DMS79 (cell line): ENCODE measurements at places on chromosomes 13 and 19.

- DNase-seq: no peak
Observed at GRCh38 chr13:65125236-65125635, 2104.9 kb downstream of the PCDH9 start.

DNA sequence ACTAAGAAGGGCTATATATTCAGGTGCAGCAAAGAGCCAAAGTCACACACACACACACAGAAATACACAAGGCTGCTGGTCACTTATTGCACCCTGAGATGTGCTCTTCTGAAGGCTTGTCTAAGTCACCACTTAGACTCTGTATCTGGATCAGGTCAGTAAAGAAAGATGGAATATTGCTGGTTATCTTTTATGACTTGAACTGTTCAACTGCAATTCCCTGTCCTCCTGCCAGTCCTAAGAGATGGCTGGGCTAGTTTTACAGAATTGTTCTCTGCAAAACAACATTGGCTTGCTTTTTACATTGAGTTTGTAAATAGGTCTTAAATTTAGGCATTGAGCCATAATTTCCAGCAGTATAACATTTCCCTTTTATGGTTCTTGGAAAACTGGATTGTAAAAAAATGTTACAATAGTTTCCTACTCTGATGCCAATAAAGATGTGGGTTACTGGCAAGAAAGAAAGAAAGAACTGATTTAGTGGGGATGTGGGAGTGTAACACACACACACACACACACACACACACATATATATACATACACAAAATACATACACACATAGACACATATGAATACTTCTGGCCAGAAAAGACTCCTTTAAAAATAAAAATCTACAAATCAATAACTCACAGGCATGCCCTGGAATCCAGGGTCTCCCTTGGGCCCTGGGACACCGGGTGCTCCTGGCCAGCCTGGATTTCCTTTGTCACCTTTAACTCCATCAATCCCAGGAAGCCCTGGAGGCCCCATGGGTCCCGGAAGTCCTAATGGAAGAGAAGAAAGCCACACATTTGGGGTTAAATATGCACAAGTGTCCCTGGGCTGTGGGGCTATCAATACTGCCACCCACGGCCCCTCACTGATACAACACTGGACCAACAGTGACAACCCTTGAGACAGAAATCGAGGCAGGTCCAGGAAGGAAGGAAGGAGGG, 137.7 kb downstream of the COL4A1 start:
- DNase-seq: no peak

GRCh38 chr19:45981350-45981749, 7.7 kb upstream of the NOVA2 start:
- no peak for DNase-seq

GRCh38 chr19:3046698-3047495, 15.4 kb downstream of the TLE5 start:
- DNase-seq: no peak

- no peak for DNase-seq
Observed at GRCh38 chr19:39448271-39448670, 2.9 kb downstream of the SUPT5H start.

- no peak for DNase-seq
Observed at GRCh38 chr13:111479412-111479811, 159.0 kb downstream of the TEX29 start.

DNA sequence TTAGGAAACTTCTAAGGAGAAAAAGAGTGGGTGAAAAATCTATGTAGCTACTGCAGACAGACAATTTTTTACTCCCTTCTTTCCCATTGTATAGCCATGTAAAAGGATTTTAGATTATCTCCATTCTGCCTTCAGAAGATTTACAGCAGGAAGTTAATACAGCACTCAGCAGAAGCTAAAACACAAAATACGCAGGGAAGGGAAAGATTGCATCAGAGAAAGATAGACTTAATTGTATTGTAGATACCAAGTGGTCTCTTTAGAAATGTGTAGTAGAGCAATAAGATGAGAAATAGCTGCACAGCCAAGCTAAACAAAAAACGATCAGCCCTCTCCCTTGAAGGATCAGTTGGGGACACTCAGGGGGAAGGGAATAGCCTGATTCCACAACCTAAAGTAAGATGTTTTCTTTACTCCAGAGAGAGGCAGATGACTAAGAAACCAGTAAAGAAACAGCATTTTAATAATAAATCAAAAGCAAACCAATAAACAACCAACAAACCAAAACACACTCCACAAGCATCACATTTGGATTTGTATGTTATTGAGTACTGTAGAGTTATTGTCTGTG, 236.7 kb upstream of the SLITRK1 start:
- DNase-seq: no peak

- DNase-seq: no peak
Observed at GRCh38 chr19:56423276-56423984, 19.3 kb downstream of the ZNF583 start.

- DNase-seq: no peak
Observed at GRCh38 chr19:7887408-7888144, 734 bp upstream of the LRRC8E start.

DNA sequence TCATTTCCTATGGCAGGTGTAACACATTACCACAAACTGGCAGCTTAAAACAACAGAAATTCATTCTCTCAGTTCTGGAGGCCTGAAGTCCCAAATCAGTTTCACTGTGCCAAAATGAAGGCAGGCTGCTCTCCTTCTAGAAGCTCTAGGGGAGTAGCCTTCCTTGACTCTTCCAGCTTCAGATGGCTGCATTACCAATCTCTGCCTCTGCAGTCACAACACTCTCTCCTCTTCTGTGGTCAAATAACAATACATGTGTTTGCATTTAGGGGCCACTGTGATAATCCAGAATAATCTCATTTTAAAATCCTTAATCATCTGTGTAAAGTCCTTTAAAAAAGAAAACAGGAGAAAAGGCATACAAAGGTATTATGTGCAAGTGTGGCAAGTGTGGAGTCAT, 7.8 kb downstream of the DIAPH3 start:
- no peak for DNase-seq

DNA sequence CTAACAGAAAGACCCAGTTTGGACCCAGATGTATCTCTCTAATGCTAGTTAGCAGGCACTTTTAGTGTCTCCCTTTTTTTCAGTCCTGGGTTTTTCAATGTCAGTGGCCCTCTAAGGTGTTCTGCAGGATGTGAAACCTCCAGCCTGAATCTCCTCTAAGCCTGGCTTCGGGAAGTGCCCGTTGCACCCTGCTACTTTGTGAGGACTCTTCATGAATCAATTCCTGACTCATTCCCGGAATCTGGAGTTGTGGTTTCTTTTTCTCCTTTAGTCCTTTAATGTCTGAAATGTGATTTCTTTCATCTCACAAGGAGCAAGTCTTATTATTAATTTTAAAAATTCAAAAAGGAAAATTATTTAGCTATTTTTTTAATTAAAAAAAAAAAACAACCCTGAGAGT, 116.0 kb downstream of the ZNF536 start:
- DNase-seq: no peak

- DNase-seq: no peak
Observed at GRCh38 chr19:43468354-43469159, 3.1 kb upstream of the LYPD3 start.

DNA sequence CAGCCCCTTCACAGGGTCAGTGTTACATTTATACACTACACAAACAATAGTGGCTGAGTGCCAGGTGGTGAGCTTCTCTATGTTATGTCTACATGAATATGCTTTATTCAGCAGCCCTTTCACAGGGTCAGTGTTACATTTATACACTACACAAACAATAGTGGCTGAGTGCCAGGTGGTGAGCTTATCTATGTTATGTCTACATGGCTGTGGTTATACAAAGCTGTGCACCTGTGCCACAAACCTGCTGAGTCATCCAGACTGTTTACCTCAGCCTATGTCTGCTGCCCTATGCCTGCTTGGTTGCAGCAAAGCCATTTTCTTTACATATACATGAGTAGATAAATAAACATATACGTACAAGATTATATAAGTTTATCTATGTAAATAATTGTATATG, 76.5 kb downstream of the ZNF726 start:
- no peak for DNase-seq

DNA sequence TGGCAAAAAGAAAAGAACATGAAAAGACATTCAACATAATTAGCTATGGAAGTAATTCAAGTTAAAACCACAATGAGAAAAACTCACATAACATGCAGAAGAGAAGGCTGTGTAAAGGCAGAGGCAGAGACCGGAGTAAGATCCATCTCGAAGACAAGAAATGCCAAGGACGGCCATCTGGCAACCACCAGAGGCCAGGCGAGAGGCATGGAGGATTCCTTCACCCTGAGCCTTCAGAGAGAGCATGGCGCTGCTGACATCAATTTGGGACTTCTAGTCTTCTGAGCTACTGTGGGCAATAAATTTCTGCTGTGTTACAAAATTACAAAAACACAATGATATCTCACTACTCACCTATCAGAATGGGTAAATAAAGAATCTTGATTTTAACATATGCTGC, 381.0 kb downstream of the TSHZ3 start:
- no peak for DNase-seq

DNA sequence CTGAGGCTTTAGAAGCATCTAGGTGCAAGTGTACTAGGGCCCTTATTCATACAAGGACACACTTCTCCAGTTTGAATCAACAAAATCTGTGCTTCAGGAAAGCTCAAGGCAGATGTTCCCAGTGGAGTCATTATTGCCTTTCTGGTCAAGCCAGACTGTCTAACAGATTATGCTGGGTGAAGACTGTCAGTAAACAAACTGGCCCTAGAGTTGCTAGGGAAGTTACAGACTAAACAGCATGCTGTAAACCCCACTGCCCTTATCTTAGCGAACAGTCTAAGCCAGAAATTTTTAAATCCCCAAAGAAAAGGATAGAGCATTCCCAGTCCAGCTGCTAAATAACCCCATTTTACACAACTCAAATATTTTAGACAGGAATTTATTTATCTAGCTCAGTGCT, 1701.3 kb upstream of the PRR20A start:
- DNase-seq: no peak

GRCh38 chr19:45876411-45877197, 9.3 kb downstream of the IRF2BP1 start:
- DNase-seq: no peak

DNA sequence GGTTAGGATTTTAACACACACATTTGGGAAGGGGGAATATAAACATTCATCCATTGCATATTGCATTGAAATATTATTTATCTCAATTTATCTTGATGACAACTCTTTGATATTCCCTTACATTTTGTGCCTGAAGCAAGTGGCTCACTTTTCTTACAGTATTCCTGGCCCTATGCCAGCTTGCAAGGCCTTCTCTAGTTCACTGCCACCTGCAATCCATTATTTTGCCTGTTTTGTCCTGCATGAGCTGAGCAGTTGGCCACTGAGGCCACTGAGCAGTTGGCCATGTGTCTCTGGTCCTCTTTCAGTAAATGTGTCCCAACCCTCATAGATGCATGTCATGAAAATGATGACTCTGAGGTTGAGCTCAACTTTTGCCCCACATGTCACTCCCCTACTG, 49.8 kb downstream of the CBY2 start:
- DNase-seq: no peak

GRCh38 chr19:57465680-57466381, 8.9 kb upstream of the VN1R1 start:
- no peak for DNase-seq

DNA sequence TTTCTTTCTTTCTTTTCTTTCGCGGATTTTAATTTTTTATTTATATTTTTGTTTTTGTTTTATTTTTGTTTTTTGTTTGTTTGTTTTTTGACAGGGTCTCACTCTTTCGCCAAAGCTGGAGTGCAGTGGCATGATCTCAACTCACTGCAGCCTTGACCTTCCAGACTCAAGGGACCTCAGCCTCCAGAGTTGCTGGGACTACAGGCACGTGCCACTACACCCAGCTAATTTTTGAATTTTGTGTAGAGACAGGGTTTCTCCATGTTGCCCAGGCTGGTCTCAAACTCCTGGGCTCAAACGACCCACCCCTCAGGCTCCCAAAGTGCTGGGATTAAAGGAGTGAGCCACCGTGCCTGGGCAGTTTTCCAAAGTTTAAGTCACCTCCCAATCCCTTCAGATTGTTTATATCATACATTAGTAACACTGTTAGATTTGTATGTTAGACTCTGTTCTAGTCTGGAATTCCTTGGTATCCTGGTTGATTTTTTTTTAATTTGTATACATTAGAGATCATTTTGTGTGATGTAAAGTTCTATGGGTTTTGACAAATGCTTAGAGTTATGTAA, 597.3 kb downstream of the DCT start:
- no peak for DNase-seq

GRCh38 chr19:39407410-39407659, 688 bp downstream of the ZFP36 start:
- no peak for DNase-seq

DNA sequence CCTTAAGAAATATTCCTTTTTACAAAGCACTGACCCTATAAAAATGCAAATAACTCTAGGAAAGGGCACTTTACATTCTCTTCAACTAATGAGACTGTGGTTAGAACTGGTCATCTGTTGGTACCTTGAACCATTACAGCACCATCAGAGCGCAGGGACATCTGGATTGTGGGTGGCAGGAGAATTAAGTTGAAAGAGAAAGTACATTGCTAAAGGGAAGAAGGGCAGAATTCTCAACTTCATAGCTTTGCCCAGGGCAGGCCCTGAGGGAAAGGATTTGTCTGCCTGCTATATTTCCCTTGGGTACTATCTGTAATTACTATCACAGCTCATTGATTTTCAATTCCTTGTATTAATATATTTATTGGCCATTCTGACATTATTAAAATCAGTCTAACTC, 196.8 kb downstream of the KLF12 start:
- DNase-seq: no peak

DNA sequence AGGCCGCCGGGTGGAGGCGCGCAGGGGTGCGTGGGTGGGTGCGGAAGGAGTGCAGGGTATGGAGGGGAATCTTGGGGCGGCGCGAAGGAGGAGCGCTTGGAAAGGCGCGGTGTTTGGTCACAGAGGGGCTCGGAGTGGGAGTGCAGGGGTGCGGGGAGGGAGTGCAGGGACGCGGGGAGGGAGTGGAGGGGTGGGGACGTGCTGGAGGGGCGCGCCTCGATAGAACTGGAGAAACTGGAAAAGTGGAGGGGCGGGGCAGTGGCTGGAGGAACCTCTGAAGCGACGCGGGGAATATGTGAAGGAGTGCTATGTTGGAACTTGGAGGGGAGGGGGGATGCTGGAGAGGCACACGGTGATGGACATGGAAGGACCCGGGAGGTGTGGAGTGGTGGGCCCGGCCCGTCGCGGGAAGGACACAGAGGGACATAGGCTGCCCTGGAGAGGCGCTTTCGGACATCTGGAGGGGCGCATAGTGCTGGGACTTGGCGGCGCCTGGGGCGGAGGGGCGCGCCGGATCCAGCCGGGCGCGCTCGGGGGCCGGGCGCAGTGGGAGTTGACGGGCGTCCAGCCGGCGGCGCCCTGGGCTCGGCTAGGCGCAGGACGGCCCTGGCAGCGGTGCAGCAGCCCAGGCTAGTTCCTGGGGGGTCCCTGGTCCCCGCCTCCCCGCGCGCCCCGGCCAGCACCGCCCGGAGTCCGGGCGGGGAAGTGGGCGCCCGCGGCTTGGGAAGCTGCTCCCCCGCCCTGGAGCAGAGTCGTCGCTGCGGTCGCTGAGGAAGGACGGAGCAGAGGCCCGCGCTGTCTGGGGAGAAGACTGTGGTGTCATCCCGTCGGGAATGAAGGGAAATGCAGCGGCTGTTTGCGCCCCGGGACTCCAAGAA, 20.8 kb upstream of the SGCG start:
- DNase-seq: no peak
